Stimulated activated CD4-positive, alpha-beta T cell treated with anti-CD3 and anti-CD28 coated beads, Interleukin-1b, Interleukin-23, amount 100 ng/mL, for 1 hour (primary cell): ENCODE measurements at places on chromosomes 5 and 9.

GRCh38 chr9:37424204-37424685, 1.7 kb downstream of the GRHPR start:
- DNase-seq, result no peak

GRCh38 chr5:132422720-132423437, 53.4 kb downstream of the SLC22A5 start:
- DNase-seq, result no peak

DNA sequence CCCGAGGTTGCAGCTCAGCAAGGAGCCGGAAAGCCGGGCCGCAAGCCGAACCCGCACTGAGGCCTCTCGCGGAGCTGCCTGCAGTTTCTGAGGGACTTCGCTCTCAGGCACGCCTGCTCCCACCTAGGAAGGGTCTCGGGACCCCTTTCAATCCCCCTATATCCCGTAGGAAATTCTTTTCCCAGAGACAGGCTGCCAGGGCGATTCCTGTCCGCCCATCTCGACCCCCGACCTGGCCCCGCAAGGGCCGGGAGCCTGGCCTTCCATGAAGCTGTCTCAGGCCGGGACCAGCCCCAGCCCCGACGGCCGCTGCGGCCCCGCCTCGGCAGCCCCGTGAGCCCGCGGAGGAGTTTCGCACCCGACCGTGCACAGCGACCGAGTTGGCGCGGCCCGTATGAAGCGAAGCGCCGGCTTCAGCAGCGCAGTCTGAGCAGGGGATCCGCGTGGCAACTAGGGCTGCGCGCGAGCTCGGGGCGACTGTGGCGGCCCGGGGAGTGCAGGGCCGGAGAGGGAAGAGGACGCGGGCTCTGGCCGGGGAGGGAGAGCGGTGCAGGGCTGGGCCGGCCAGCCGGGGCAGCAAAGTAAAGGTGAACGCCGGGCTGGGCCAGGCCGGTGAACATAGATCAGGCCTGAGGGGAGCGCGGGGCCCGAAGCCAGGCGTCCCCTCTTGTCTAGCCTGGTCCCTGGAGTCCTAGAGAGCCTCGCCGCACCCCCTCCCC, 977 bp upstream of the PRDM12 start:
- no peak for DNase-seq

GRCh38 chr5:13278811-13279210, 665.7 kb downstream of the DNAH5 start:
- no peak for DNase-seq

DNA sequence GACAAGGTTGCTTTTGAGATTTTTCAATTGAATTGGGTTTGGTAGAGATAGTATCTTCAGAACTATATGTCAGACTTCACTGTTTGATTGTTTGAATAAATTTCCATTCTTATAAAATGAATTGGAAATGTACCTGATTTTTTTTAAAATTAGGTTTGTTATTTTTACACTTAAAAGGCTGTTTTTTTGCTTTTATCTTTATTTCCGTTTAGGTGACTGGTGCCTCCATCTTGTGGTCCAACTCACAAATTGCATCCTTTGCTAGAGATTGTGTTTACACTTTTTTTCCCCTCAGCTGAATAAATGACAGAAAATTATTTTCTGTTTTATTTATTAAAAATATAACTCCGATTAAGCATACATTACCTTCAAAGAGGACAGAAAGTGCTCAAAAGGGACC, 15.6 kb downstream of the NDUFAF2 start:
- no peak for DNase-seq

DNA sequence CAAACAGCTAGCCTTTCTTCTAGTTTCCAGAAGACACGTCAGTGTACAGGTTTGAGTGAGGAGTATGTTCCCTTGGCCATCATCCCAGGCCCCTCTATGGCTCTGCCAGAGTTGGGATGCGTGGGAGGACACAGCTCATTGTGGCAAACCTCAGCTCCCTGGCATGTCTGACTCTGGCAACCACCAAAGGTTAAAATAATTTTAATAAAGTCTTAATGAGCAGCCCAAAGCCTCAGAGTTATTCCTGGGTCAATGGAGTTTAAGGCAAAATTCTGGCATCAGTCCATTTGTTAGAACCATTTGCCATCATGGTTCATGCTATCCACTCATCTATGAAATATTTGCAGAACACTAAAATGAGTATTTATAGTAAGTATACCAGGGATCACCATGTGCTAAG, 79.8 kb upstream of the PAPPA start:
- no peak for DNase-seq

GRCh38 chr5:65819905-65820240, 97.9 kb downstream of the NLN start:
- no peak for DNase-seq

DNA sequence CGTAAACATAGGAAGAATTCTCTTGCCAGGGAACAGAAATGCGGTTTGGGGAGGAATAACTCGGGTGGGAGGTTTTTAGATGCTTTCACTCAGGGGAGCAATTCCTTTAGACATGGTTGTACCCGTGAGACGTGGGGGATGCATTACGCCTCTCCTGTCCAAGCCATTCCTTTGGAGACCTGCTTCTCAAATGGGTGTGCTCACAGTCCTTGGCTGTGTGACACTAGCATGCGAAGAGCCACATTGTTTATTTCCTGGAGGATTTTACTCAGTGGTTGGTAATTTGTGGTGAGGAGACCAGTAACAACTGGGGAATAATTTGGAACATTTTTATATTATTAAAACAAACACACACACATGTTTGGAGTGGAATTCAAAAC, 18.5 kb downstream of the COL15A1 start:
- DNase-seq, result no peak

DNA sequence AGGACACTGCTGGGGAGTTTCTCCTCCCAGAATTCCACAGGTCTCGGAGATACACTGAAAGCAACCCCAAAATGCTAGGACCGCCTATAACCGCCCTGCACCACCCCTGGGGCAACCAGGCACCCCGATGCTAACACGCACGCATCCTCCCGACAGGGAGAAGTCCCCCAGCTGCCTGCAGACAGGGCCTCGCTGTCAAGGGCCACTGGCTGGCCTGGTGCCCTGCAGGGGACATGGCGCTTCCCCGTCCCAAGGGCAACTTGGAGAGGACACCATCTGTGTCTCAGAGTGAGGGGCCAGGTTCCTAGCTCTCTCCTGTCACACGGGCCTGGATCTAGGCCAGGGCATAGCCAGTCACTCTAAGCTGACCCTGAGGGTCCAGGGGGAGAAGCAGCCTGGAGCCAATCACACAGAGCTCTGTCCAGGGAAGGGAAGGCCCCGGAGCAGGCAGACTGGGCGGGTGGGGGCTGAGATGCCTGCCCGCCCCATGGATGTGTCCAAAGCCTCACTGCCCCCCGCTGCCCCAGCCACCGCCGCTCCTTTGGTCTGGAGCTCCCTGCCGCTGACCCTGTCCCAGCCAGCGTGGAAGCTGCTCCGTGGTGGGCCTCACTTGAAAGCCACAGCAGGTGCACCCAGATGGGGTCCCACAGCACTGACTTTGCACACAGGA, 9.7 kb downstream of the NOTCH1 start:
- DNase-seq, result no peak

GRCh38 chr9:106864373-106865143, 1.6 kb downstream of the ZNF462 start:
- DNase-seq, result no peak

DNA sequence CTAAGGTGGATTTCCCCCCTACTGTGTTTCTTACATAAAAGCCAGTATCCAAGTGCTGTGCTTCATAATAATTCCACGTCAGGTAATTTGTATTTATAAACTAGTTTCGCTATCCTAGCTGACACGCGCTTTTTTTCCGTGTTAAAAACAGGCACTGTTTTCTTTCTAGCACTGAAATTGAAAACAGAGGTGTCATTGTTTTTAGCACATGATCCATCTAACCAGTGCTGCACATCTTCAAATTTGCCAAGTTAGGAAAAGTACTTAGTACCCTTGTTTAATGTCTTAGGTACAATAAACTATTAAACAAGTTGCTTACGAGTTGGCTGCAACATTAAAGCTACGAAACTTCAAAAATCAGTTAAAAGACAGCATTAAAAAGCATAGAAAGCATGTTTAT, 49.9 kb downstream of the JMY start:
- no peak for DNase-seq

DNA sequence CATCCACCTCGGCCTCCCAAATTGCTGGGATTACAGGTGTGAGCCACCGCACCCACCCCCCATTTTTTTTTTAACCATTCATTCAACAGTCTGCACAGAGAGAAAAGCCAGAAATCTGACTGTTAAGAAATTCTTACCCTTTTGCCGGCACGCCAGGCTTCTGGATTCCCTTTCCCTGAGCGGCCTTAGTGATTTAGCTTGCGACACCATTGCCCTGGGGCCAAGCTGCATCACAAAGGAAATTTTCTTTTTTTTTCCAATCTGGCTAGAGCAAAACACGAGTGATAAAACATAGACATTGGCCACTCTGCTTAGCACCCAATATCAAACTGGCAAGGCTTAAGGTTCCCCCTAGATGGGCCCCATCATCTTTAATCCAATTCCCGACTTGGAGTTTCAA, 21.2 kb upstream of the ATOSB start:
- DNase-seq, result no peak

GRCh38 chr5:58094031-58094430, 365.9 kb downstream of the PLK2 start:
- DNase-seq, result no peak

- no peak for DNase-seq
These were observed 30.2 kb downstream of the RASGEF1C start for GRCh38 chr5:180178531-180179441.

GRCh38 chr5:128053291-128053954, 30.1 kb upstream of the SLC12A2 start:
- no peak for DNase-seq

- no peak for DNase-seq
These were observed 195.7 kb downstream of the PALM2AKAP2 start for GRCh38 chr9:109975574-109976295.

GRCh38 chr5:161863811-161864210, 15.9 kb downstream of the GABRA1 start:
- DNase-seq, result no peak

- DNase-seq, result no peak
These were observed 4.8 kb downstream of the MCIDAS start for GRCh38 chr5:55222092-55222984.

DNA sequence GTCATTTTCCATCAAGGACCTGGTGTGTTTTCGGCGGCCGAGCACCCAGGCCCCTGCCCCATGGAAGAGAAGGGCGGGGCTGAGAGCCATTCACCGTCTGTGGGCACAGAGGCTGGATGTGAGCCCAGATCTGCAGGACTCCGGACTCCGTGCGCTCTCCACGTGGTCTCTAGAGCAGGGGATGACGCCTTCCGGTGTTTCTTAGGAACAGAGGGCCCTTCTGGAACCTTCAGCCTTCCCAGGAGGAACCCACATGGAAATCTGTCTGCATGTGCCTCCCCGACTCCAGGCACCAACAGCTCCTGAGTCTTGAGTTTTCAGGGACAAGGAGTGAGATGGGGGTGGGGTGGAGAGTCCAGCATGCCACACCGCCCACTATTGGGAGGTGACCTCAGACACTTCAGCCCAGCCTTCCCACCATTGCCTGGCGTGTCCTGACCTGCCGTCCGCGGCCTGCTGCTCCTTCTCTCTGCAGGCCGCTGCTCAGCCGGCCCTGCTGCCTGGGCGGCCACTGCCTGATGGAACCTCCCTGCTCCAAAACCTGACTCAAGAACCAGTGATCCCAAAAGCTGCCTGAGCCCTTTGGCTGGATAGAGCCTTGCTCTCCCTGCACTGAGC, 2.4 kb upstream of the RXRA start:
- DNase-seq, result no peak

DNA sequence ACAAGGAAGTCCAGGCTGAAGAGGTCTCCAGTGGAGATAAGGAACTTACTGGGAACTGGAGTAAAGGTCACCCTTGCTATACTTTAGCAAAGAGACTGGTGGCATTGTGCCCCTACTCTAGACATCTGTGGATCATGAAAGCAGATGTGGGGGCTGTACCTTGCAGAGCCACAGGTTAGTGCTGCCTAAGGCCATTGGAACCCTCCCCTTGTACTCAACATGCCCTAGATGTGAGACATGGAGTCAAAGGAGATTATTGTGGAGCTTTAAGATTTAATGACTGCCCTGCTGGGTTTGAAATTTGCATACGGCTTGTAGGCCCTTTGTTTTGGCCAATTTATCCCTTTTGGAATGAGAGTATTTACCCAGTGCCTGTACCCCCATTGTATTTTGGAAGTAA, 397.3 kb upstream of the GRIN3A start:
- no peak for DNase-seq

- DNase-seq, result no peak
These were observed 372.7 kb upstream of the PTGER4 start for GRCh38 chr5:40306869-40307487.
